ENCODE measurements at places on chromosomes 1 and 21.

- DNase-seq, result no peak
Measured at GRCh38 chr21:31870472-31871193, 2.2 kb upstream of the HUNK start.

DNA sequence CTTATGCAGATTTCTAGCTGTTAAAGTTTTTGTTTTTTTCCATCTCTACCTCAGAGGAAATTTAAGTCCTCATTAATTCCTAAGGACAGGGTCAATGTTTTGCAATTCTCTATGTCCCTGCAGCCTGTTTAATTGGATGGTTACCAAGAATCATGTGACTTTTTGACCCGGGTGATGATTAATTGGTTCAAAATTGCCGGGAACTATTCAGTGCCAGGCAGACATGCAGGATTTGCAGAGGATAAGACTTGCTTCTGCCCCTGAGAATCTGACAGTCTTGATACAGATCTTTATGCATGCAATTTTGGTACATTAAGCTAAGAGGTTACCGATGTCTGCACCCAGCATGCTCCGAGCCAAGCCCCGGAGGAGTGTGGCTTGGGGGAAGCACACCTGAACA lies 87.9 kb downstream of the PLPP3 start:
- DNase-seq, result no peak

DNA sequence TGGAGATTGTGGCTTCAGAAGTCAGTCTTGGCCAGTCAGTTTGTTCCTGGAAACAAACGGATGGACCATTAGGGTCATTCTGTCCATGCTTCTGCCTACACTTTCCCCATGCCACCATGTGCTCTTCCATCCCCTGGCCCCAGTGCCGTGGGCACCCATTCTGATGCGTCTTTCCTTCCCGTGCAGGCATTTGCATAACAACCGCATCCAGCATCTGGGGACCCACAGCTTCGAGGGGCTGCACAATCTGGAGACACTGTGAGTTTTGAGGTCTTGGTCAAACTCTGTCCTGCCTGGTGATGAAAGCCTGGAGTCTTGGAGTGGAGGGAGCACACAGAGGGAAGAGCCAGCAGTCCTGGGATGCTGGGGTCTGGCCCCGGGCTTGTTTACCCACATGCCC lies 61.1 kb downstream of the UBE2T start:
- DNase-seq, result no peak

DNA sequence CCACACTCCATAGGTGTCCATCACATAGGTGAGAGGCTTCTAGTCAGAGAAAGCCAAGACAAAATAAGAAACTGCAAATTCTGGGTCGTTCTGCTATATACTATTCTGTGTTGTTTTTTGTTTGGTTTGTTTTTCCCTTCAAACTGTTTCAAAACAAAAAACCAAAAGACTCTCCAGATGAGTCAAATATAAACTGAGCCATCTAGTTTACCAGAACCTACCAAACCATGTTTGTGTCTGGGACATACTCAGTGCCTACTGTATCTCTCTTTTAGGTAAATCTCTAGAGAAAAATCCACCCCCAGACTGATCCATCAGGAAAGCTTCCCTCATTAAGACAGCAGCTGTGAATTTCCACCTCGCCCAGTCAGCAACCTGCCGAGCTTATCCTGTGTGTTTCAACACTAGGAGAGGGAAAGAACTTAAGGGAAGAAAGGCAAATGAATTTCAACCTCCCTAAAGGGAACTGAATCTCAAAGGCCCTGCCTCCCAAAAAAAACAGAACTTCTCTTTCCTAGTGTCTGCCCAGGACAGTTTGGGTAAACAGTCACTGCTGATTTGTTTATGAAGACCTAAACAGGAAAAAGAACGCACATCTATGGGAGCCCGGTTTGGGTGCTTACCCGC lies 17.2 kb downstream of the PPT1 start:
- DNase-seq, result no peak
